ENCODE measurements at places on chromosomes 1 and 21.

DNA sequence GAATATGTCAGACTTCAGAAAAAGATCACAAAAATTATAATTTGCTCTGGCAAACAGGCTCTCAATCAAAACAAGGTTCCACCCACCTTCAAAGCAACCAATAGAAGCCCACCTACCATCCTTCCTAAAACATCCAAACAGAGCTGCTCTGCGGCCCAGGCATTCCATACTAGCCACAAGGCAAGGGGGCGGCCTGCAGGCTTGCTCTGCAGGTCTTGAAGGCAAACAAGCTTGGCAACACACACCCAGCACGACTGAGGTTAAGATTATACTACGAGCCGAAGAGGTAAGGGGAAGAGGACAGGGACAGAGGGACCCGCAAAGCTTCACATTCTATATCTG, 207.3 kb downstream of the SLC45A1 start:
- DNase-seq: peak; percentile 14

DNA sequence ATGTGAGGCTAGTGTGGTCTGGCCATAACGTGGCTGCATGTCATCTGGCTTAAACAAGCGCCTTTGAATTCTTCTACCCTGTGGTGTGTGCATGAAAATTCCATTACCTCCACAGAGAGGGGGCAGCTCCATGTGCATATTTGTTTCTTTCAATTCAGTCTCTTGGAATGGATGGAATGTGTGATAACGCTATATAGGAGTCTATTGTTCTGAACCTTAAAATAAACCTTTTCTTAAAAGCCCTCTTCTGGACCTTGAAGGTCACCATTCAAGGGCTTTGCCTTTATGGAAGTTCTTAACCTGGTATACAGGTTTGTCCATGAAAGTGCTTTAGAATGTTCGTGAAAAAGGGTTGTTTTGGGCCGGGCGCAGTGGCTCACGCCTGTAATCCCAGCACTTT, 118.2 kb upstream of the ADGRL2 start:
- DNase-seq: no peak

- DNase-seq: no peak
Observed at GRCh38 chr21:21762855-21763254, 764.6 kb downstream of the NCAM2 start.

DNA sequence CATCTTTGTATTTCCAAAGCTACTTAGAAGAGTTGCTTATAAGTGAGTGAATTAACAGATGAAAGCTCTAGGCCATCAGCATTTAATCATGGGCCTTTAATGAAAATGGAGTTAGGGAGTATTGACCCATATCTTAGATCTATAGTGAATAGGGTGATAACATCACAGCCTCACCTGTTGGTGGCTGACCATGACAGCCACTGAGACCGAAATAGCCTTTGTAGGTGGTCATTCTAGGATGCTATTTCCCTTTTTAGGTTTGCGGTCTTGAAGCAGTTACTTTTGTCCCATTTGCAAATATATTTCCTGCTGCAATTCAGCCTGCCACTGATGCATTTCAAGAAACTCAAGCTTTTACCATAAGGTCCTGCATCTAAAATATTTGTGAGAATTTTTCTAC, 410.1 kb upstream of the LYPLAL1 start:
- DNase-seq: no peak

DNA sequence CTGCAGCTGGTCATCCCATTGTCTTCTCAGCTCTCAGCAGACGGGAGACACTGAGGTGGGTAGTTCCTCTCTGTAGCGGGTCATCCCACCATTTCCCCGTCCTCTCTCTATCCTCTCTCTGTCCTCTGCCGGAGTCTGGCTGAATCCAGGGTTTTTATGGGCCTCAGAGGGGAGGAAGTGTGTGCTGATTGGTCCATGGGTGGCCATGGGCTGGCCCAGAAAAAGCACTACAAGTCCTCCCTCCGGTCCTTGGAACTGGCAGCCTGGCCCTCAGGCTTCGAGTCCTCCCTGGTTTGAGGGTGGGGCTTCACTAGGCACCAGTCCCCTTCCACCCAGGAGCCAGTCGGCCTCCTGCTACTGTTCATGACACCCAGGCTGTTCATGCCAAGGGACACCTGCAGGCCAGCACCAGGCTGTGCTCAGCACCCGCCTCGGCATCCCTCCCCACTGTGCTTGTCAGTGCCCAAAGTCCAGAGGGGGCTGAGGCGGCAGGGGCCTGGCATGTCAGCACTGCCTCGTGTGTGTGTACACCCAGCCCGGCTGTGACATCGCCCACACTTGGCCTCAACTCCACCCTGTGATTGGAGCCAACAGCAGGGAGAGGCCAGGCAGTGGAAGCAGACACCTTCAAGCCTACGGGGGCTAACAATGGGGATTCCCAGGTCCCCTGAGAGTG, 23.0 kb upstream of the LRRC8C start:
- DNase-seq: no peak

DNA sequence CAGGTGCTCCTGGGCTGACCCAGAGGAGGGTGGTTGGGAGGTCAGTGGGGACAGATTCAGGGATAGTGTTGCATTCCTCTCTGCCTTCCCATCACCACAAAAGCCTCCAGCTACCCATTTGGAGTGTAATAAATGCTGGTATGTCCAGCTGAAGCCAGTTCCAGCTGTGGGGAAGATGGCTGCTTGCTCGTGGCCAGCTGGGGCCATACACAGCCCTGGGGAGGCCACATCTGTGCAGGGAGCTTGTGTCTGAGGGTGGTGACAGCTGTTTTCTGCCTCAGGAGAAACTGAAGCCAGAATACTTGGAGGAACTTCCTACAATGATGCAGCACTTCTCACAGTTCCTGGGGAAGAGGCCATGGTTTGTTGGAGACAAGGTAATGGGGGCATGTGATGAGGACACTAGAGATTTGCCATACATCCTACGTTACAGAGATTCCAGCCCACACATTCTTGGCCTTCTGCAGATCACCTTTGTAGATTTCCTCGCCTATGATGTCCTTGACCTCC, 2.7 kb downstream of the GSTM4 start:
- no peak for DNase-seq

- DNase-seq: no peak
Observed at GRCh38 chr1:85822696-85823095, 114.5 kb upstream of the ZNHIT6 start.

GRCh38 chr1:246769306-246769705, 45.1 kb downstream of the SCCPDH start:
- no peak for DNase-seq

- no peak for DNase-seq
Observed at GRCh38 chr1:185477638-185478580, 160.9 kb upstream of the IVNS1ABP start.

DNA sequence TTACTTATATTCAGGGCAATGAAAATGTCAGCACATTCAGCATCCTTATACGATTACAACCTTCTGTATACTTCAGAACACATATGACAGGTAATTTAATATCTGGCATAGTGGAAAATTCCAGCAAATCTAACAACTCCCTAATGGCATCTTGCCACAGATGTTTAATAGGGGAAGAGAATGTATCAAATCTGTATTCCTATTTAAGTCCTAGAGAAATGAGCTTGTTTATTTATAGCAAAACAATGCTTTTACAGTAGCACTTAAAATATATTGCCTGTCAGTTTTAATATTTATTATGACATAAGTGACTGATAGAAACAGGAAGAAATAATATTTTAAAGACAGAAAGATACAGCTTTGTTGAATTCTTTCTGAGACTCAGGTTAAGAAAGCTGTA, 1101.8 kb upstream of the B3GALT2 start:
- DNase-seq: no peak

- peak; percentile 81 for DNase-seq
Observed at GRCh38 chr1:39529901-39530535, 38.6 kb downstream of the BMP8A start.

- no peak for DNase-seq
Observed at GRCh38 chr21:45135122-45135521, 60.7 kb downstream of the ADARB1 start.

DNA sequence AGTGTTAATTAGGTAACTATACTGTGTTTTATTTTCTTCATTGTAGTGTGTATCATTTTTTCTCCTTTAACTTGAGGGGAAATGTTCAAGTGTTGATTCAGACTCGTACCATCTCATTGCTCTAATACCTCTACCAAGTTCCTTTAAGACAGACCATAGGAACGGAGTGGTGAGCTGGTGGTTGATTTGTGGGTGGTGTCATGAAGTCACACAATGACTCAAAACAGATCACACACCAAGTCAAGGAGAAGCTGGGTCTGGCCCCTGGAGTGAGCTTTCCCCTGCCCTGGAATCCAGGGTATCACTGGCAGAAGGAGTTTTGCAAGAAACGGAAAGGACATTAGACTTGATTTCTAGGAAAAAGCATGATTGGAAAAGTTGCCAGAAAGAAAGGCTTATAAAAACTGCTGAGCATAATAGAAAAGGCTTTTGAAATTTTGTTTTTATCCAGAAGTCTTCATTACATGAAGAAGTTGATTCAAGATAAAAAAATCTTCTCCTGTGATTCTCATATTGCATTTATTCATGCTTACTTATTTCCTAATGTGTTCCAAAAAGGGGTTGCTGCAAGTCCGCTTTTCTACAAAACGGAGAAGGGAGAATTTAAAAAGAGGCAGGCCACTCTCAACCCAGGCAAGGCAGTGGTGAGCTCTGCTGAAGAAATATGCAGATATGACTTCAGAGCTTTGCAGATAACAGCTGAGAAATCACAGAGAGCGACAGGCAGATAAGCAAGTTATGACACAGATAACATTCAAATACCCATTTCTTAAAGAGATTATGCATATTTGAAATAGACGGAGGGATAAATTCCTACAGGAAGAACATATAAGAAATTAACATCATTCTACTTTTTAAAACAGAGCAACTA, 79.7 kb downstream of the TBX19 start:
- no peak for DNase-seq

DNA sequence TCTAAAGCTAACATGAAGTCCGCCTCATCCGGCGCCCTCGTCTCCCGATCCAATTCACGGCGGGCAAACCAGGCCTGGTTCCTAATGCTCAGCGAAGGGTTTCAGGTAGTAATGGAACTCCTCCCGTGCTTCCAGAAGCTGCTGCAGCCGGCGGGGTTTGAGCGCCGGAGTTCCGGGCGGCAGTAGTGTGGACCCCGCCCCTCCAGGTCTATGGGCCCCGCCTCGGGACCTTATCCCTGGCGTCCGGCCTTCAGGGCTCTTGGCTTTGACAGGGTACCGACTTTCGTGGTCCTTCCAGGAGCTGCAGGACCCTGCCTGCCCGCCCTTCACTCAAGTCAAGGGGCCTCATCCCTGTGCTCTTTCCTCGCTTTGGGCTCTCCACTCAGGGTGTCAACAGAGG, 304.1 kb downstream of the FAM72C start:
- no peak for DNase-seq

GRCh38 chr1:236090741-236091147, 25.9 kb upstream of the NID1 start:
- DNase-seq: no peak

GRCh38 chr1:77776007-77776700, 3.3 kb upstream of the MIGA1 start:
- no peak for DNase-seq

GRCh38 chr1:216830424-216831210, 107.4 kb upstream of the ESRRG start:
- DNase-seq: no peak

DNA sequence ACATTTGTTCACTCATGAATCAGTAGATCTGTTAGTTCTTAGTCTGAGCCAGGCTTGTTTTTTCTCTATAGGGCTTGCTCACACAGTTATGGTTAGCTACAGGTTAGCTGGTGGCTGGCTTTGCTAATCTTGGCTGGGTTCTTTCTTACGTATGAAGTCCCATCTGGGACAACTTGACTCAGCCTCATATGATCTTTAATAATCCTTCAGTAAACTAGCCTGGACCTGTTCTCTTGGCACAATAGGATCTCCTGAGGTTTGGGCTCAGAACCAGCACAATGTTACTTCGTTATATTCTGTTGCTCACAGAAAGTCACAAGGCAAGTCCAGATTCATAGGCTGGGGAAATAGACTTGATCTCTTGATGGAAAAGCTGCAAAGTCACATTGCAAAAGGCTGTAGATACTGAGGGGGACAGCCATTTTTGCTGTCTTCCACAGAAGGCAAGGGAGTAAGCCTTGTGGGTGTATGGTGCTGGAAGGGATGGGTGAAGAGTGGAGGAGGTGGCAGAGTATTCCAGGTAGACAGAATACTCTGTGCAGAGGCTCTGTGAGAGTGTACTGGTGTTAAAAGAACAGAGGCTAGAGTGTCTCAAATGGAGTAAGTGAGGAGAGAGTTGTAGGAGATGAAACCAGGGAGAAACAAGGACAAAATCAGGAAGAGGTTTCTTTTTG, 24.4 kb downstream of the EFCAB7 start:
- no peak for DNase-seq

DNA sequence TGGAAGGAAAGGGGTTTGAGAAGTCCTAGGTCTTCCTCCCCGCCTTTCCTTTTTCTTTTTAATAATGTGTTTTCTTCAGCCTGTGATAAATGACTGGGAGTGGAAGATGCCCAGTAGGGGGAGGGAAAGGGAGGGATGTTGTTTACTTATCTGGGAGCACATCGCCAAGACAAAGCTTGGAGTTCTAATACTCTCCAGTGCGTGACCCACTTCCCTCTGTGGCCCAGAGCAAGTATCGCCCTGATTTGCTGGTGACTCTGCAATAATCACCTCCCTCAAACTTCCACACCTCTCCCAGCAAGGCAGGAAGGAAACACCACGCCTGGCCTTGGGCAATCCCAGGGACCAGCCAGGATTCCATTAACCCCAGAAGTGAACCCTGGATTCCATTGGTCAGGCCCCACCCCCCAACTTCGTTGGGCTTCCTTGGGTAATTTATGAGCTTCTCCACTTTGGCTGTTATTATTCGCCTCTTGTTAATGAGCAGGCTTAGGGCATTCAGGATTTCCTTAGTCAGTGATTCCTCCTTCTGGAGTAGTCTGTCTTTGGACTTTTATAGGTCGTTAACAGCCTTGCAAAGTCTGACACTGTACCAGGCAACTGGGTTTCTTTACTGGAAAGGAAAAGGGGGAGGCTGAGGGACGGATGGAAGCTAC, 24.3 kb upstream of the GRHL3 start:
- no peak for DNase-seq

GRCh38 chr1:69494221-69494620, 73.5 kb upstream of the LRRC7 start:
- no peak for DNase-seq

DNA sequence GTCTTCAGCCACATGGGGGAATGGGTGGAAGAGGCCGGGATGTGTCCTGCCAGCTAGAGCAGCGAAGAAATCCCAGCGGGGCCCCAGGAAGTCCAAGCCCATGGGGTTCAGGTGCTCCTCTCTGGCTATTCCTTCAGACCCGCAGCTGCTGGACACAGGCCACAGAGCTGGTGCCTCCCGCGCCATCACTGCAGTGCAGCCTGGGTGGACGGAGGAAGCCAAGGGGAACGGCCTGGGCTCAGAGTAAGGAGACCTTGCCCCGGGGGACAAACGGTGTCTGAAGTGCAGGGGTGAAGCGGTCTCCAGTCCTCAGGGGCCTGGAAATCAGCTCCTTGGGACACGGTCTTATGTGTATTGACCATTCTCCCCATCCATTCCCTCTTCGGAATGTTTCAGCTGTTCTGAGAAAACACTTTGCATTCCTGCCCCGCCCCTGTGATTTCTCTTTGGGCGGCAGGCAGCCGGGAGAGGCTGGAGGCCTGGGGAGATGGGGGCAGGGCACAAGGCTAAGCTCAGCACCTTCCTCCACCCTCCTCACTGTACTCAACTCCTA, 18.4 kb downstream of the MTHFR start:
- DNase-seq: no peak
